ENCODE measurements at places on chromosomes 5 and 9.

GRCh38 chr5:66722686-66723085 lies 126.5 kb downstream of the MAST4 start:
- no peak for DNase-seq

- DNase-seq = peak; percentile 41
Measured at GRCh38 chr9:134215699-134216448, 51.5 kb upstream of the RNU6ATAC start.

DNA sequence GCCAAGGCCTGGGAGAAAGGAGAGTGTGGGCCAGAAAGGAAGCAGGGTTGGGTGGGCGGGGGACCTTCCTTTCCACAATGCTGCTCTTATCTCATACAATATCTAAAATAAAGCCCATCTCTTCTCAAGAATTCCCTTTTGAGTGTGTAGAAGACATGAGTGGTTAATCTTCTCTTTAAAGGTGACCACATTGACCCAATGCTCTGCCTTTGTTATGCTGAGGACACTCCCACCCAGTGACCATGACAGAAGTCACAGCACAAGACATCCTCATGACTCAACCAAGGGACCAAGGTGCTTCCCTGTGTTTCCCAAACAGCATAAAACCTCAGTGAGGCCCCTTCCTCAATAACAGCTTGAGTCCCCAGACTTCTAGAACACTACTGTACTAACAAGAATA lies 193.0 kb upstream of the ADAMTS16 start:
- DNase-seq = no peak

GRCh38 chr9:138053996-138054752 lies 176.6 kb downstream of the CACNA1B start:
- no peak for DNase-seq

DNA sequence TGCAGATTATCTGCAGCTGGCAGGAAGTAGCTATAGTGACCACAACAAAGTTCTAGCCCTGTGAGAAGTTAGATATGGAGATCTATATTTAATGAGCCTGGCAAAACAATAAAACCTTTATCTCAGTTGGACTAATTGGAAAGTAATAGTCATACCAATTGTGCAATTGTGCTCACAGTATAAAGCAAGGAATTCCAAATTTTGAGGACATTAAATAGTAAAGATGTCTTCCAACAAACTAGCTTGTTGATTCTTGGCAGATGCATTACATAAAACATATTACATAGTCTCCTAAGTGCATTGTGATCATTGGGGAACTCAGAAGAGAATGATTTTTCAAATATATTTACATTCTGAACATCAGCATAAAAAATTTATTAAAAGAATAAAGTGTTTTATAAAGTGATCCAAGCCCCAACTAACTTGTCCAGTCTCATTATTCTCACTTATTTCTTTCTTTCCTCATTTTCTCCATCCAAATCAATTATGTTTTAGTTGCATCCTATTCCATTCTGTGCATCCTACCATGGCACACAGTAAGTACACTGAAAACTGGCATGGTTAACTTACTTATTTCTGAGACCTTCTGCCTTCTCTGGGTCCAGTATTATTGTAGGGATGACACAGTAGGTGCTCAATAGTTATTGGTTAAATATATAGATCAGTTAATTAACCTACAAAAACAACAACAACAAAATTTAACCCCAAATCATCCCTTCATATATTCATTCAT lies 977.2 kb upstream of the NUDT12 start:
- no peak for DNase-seq

GRCh38 chr9:134368571-134368970 lies 42.3 kb downstream of the RXRA start:
- no peak for DNase-seq

GRCh38 chr9:95598236-95598635 lies 81.5 kb upstream of the PTCH1 start:
- DNase-seq = no peak

DNA sequence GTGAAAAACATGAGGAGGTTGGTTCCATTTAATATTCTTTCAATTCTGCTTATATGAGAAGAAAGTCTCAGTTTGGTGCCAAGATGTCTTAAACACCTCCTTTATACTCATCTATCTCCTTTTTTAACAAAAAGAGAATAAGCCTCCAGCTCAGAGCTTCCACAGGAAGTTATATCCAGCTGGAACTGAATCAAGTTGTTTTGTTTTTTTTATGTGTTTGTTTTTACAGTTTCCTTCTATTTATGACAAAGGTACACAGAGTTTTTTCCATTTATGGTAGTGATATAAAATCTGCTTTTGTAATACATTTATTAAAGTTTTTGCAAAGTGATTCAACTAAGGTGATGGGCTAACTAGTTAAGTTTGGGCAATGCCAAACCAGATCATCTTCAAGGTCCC lies 10.4 kb downstream of the SPARC start:
- no peak for DNase-seq

DNA sequence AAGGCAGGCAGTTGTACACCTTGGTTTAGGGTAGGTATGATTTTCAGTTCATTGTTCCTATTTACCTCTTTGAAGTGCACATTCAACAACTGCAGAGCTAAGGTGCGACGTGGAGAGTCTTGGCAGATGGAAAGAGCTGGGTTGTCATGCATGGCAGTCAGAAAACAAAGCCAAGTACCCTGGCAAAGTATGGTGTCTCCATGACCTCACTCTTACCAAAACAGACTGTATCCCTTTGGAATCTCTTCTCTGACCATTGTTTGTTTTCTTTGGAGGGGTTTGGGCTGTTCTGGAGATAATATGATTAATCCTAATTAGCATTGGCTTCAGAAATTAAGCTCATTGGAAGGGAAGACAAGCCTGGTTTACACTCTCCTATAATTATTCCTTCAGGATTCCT lies 665.7 kb downstream of the DNAH5 start:
- no peak for DNase-seq

- DNase-seq = no peak
Measured at GRCh38 chr5:68467794-68468193, 252.2 kb downstream of the PIK3R1 start.

GRCh38 chr5:17316970-17317459 lies 99.6 kb downstream of the BASP1 start:
- DNase-seq = peak; percentile 68

All from fibroblast of upper back skin (primary cell).